ENCODE measurements at places on chromosomes 7 and 10.

GRCh38 chr7:35781767-35782515 lies 18.9 kb upstream of the SEPTIN7 start:
- DNase-seq, result no peak

GRCh38 chr7:105880571-105881330 lies 4.4 kb upstream of the ATXN7L1 start:
- DNase-seq, result no peak

- DNase-seq, result no peak
These were observed 25.3 kb downstream of the XPNPEP1 start for GRCh38 chr10:109898007-109898406.

DNA sequence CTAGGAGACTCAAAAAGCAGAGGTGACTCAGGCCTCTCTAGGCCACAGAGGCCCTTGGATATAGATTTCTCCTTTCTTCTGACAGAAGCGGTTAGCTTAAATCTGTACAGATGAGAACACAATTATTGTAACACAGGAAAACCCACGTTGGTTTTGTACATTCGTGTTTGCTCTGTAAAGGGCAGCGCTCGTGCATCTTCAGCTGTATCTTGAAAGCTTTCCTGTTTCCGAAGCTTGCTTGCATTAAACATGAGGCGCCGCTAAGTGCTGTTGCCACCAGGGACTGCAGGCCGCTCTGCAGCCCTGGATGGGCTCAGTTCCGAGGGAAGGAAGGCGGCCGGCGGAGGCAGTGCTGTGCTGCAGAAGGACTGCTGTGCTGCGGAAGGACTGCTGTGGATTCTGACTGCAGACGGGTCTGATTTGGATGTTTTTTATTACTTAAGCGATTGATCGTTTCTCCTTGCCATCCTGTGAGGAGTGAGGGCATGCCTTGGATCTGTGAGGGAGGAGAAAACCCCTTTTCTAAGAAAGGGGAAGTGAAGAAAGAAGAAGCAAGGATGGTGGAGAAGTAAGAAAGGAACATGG lies 53.3 kb downstream of the FHIP2A start:
- DNase-seq, result no peak

DNA sequence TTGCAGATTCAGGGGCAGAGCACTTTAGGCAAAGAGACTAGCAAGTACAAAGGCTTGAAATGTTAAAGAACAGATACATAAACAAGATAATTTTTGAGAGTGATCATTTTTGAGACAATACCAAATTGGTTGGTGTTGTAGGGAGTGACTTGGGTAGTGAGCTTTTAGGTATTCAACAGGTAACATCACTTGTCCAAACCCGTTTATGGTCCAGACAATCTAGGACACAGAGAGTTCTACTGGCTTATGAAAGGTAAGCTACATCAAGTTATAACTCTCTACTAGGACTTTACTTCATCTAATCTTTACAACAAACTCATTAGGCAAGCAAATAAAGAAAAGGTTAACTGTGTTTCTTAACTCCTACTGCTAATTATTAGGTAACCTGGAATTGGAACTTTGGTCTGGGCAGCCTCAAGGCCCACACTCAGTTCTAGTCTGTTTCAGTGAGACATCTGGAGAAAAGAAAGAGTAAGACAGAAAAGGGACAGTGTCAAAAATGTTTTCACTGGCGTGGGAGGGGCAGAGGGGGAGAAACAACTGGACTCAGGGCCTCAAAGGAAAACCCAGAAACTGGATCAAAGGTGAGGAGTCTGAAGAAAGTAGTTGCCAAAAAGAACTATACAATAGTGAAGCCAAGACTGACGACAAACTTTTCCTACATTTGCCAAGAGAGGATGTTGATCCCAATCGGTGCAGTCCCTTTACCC lies 39.2 kb downstream of the GNAT3 start:
- no peak for DNase-seq
